Fibroblast of upper back skin (primary cell): ENCODE measurements at places on chromosomes 4 and X.

GRCh38 chr4:64883087-64883807 lies 474.0 kb upstream of the TECRL start:
- no peak for DNase-seq

DNA sequence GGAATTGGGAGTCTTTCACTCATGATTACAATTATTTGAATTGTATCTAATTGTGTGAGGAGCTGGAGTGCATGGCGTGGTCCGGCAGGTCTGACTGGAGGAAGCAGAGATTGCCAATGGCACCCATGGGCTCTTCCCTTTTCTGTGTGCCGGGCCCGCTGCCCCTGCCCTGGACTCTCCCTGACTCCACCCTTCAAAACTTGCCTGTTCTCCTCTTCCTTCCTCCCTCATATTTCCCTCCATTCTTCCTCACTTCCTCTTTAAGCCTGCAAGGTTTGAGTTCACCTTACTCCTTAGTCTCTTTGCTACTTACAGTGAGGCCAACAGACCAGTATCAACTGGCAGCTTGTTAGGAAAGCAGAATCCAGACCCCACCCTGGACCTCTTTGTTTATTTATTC lies 6.5 kb upstream of the STBD1 start:
- DNase-seq, result no peak

DNA sequence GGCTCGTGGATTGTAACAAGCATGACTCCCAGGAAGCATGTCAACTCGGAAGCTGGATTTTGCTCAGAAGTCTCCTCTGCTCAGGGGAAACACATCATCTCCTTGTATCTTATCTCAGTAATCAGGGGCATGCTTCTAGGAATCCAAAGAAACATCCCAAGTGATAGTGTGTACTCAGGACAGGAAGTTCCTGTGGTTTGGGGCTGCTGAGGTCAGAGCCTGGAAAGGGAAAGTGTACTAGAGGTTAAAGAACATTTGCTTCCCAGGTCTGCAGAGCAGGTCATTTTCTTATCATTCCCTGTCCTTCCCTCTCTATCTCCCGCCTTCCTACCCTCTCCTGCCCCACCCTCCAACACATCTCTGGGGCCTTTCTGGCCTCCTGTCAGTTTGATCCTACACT lies 38.8 kb downstream of the SLC34A2 start:
- no peak for DNase-seq

GRCh38 chr4:174260099-174260498 lies 23.4 kb downstream of the FBXO8 start:
- peak; percentile 40 for DNase-seq

DNA sequence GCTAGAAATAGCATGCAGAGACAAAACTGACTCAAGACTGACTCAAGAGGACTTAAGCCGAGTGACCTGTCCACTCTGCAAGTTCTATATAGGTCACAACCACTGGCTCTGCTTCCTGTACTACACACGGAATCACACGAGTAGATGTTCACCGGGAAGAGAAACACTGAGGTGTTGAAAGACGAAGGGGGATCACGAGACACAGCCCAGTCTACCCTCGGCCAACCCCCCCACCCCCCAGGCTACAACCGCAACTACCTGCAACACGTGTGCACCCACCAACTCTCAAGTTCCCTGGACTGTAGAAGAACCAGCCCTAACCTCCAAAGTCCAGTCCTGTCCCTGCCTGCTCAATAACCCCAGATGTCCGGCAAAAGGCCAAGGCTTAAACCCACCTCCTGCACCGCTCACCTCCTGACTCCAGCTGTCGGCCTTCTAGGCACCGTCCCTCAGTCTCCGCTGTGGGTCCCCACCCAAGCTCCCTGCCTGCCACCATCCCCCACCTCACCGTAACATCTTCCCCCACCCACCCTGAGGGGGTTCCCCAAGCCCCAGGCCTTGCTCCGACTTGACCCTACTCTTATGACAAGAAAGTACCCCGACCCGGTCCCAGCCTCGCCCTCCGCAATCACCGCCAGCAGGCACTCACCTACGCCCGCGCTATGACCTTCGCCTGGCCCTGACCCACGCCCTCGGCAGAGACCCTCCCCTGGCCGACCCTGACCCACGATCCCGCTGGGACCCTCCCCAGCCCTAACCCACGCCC lies 739 bp downstream of the GAK start:
- DNase-seq, result no peak
